ENCODE measurements at places on chromosomes 12 and 14.

DNA sequence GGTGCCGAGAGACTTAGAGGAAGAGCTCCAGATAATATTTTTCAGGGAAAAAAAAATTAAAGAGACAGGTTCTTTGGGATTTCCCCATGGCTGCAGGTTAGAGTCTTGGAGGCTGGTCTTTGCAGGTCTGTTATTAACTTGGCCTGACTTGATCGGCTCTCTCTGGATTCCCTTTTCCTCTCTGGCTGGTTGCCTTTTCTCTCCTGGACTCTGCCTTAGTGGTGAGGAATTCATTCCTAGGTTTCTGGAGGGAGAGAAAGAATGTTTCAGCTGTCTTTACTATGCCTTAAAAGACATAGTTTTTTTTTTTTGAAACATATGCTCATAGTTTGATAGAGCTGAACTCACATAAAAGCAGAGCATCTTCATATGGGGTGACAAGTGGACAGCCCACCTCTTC lies 336.3 kb downstream of the BMP4 start:
- no peak for DNase-seq

DNA sequence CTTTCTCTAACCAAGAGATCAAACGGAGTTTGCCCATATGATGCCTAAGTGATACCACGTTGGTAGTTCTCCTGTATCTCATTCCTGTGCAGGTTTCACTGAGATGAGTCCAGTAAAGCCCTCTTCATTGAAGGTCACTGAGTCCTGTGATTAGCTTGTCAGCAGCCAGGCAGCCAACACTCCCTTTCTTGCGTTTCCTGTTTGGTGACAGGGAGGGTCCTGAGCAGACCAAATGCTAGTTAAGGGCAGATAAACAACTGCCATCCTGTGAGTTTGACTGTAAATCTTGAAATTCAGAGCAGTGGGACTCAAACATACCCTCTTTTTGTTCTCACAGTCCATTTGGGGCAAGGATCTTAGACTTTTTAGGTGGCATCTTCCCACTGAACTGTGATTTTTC lies 39.4 kb downstream of the ZNF641 start:
- no peak for DNase-seq

- DNase-seq = no peak
Observed at GRCh38 chr14:101585211-101585610, 23.9 kb downstream of the DIO3 start.

- DNase-seq = no peak
Observed at GRCh38 chr12:66059666-66060065, 70.9 kb downstream of the LLPH start.

GRCh38 chr14:70108419-70108818 lies 80.3 kb downstream of the SLC8A3 start:
- no peak for DNase-seq

DNA sequence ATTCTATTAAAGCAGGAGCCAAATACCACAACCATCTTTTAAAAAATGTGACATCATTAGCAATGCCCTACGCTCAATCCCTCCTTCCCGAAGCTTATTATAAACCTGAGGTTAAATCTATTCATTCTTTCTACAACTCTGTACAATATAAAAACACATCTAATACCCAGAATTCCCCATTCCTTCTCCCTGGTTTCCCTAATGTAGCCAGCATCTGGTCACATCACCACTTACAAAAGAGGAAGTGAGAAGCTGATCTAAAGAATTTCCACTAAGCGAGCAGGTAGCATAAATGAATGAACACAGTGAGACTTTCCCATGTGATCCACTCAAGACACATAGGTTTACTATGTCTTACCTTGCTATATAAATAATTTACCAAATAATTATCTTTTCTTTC lies 90.4 kb downstream of the LRP6 start:
- DNase-seq = no peak

DNA sequence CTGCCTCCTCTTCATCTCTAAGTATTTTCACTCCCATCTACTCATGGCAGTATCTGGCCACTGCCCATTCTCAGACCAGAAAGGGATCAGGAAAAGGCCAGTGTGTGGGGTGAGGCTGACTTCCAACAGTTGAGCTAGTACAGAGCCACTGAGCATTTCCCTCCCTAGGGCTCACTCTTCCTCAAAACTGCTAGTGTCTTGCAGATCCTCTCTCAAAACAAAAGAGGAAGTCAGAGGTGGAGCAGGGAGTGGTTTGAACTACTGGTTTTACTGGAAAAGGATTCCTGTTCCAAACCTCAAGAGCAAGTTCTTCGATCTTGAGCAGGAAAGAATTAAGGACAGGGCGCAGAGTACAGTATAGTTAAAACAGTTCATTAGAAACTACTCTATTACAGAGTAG lies 11.7 kb upstream of the RNASE10 start:
- DNase-seq = no peak

DNA sequence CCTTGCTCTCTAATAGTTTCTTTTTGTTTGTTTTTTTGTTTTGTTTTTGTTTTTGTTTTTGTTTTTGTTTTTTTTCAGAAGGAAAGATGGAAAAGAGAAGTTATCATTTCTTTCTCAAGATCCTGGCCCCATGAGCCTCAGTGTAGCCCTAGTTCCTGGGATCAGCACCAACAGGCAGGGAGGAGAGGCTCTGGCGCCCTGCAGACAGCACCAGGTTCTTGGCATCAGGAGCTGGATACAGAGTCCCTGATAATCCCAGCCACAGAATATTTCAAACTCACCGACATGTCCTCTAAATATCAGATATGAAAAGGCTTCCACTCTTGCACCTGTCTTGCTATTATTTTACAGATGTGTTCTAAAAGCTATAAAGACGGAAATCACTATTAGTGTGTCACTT lies 52.7 kb downstream of the FOXN3 start:
- DNase-seq = no peak

GRCh38 chr14:101917413-101918017 lies 46.9 kb upstream of the DYNC1H1 start:
- no peak for DNase-seq

GRCh38 chr12:115172521-115172920 lies 488.5 kb upstream of the TBX3 start:
- DNase-seq = no peak

GRCh38 chr14:59332727-59333126 lies 132.5 kb downstream of the GPR135 start:
- DNase-seq = no peak

DNA sequence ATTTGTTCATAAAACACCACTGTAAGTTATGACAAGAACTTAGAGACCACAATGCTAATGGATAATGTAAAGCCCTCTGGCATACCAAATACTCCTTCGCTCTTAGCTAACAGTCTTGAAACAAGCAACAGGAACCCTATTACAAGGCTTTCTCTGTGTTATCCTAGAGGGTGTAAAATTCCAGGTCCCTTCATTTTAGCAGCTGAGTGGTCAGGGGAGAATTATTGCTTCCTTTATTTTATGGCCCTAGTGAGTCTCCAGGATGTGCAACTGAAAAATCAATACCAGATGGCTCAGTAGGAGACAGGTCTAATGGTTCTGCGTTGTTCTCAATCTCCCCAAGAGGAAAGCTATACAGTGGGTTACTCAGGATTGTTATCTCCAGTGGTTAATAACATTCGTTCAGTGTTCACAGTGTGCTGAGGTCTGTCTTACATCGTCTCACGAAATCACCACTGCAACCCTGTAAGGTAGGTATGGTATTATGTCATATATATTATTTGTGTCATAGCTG lies 172.7 kb upstream of the CNOT2 start:
- no peak for DNase-seq

GRCh38 chr12:67876305-67876915 lies 112.8 kb upstream of the IFNG-AS1 start:
- no peak for DNase-seq

Data from CD8-positive, alpha-beta T cell (primary cell).